ENCODE measurements at places on chromosomes 2 and 18. TPM values are rescaled to one million over a fixed set of nuclear protein-coding genes. Genes with fewer than 3 reads are reported as not detected.

DNA sequence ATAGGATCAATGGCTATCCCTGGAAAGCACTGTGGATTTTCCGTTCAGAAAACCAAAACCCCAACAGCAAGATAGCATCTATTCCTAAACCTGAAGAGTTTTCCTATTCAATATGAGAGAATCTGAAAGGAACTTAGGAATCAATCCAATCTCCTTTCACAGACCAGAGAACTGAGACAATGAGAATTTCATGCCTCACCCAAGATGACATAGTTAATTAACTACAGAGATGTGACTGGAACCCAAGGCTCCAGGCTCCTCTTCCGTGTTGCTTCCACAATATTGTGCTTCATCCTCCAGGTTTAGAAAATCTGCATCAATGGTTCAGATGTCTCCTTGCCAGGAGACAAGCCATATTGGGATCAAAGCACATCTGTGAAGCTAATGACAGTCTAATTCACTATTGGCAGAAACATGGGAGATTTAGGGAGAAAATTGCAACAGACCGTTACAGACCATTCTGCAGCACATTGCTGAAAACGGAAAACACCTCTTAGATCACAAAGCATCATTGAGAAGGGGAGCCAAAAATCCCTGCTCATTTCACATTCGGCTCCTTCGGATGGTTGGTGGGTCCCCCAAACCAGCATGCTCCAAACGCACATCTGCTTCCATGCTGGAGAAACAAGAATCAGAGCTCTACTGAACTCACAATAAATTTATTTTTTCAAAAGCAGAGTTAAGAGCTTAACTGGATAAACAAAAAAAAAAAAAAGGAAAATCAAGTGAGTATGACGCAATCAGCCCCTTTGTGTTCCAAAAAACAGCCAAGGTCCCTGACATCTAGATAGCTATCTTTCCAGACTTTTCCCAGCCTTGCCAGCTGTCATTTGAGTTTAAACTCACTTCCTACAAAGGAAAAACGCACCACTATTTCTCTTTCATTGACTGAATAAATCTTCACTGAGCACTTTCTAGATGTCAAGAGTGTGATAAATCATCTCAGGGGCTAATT, 290.3 kb downstream of the C1D start:
- DNase-seq, result no peak

- DNase-seq, result no peak
Observed at GRCh38 chr2:16245481-16246054, 305.2 kb downstream of the MYCN start.

DNA sequence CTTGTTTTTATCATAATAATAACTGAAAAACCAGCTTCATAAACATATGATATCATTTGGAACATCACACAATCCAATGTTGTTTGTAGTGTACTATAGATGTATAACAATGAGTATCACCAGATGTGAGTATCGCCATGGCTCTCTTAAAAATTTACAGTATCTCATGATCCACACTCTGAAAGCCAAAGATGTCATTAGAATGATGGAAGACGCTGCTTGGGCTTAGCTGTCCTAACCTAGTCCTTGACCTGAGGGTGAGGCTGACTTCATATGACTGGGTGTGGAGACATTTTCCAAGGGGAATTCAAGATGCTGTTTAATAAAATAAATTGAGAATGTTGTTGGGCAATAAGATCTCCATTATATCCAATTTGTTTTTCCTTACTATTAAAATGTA, 242.6 kb downstream of the RIT2 start:
- no peak for DNase-seq

DNA sequence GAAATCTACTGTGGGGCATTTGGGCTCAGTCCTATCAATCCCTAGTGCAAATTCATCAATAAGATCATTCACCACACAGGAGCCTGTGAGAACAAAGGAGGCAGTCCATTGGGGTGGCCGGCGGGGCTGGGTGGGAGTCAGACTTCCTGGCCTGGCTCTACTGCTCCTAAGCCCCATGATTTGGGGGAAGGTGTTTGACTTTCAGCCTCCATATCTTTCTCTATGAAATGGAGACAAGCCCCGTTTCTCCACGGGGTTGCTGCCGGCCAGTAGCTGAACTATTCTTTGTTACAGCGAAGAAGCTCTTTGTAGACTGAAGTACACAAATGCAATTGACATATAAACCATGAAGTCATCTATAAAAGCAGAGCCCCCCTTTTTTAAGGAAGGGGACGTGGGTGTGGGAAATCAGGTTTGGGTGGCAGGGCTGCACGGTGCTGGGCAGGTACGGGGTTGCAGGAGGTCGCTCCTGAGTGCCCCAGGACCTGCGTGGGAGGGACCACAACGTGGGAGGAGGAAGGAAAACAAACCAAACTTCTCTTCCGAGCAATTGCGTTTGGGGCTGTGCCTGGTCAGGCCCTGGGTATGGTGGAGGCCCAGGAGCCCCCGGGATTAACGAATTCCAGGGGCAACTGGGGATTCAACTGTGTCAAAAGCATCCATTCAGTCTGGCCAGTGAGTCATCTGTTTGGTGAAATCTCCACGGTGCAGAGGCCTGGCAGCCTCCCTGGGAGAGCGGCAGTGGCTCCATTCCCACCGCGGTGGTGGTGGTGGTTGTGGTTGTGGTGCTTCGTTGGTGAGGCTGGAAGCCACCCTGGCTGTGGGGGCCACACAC, 18.2 kb downstream of the FBLN7 start:
- peak; percentile 40 for DNase-seq

DNA sequence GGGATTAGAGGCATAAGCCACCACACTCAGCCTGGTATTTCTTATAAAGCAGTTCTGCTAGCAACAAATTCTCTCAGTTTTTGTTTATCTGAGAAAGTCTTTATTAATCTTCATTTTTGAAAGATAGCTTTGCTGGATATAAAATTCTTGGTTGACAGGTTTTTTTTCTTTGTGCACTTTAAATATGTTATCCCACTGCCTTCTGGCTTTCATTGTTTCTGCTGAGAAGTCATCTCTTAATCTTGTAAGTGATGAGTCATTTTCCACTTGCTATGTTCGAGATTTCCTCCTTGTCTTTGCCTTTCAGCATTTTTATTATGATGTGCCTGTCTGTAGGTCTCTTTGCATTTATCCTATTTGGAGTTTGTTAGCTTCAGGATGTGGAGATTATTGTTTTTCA, 5.9 kb upstream of the ELAC1 start:
- no peak for DNase-seq

GRCh38 chr18:60017371-60017770, 117.6 kb downstream of the PMAIP1 start:
- no peak for DNase-seq

GRCh38 chr2:74441170-74441689, 507 bp downstream of the RTKN start:
- DNase-seq, result no peak

DNA sequence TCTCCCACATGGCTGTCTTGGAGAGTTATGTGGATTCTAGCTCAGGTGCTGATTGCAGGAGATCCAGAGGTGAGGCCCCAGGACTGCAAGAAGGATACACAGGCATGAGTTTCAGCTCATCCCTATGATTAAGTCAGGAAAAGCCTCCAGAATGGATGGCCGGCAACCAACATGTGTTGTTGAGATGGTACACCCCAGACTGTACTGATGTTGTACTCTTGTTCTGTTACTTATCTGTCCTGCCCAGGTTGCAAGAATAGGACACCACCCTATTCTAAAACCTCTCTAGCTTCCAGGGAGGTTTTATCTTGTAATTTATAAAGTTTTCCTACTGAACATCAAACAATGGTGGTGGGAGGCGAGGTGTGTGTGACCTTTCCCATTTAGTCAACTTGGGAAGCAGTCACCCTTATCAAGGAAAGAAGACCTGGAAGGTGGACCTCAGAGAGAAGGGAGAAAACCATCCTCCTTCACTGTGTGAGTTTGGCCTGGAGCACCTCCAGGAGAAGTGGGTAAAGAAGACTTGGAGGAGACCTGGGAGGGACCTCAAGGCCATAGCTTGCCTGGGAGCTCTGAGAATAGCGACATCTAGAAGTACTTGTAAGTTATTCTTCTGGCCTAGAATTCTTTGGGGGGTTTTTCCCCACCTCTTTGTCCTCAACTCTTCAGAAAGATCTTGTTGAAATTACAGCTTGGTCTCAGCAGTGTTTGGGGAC, 8.6 kb downstream of the FAM124B start:
- no peak for DNase-seq

GRCh38 chr18:74573053-74573452, 24.6 kb upstream of the ZNF407 start:
- DNase-seq, result no peak

GRCh38 chr2:164213916-164214315, 407.4 kb downstream of the GRB14 start:
- DNase-seq, result no peak

DYSF gene
- total RNA-seq, result 30.0 TPM

VPS54 gene
- total RNA-seq, result 12.3 TPM

KCNE4 gene
- total RNA-seq, result 1.2 TPM

ALPP gene
- total RNA-seq, result 0.20 TPM

ABCB11 gene
- total RNA-seq, result 68.5 TPM
